NCI-H510A (cell line): ENCODE measurements at places on chromosomes 1 and 21.

DNA sequence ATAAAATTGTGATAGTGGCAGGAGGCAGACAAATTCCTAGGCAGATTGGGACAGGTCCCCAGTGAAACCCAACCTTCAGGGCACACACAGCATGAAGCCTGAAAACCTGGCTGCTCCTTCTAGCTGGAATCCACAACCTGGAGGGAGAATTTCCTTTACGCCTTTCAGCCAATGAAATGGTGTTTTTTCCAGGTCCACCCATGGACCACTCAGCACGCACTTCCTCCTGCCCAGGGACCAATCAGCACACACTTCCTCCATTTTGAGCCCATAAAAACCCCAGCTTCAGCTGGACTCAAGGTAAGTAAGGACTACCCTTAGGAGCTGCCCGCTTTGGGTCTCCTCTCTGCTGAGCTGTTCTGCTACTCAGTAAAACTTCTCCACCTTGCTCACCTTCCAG lies 120.1 kb downstream of the AKT3 start:
- DNase-seq, result no peak

GRCh38 chr1:117244306-117244705 lies 33.6 kb upstream of the VTCN1 start:
- no peak for DNase-seq

- no peak for DNase-seq
Observed at GRCh38 chr1:14600405-14601112, 2.1 kb downstream of the KAZN start.

GRCh38 chr1:208043691-208044181 lies 132.8 kb upstream of the CD34 start:
- DNase-seq, result no peak

DNA sequence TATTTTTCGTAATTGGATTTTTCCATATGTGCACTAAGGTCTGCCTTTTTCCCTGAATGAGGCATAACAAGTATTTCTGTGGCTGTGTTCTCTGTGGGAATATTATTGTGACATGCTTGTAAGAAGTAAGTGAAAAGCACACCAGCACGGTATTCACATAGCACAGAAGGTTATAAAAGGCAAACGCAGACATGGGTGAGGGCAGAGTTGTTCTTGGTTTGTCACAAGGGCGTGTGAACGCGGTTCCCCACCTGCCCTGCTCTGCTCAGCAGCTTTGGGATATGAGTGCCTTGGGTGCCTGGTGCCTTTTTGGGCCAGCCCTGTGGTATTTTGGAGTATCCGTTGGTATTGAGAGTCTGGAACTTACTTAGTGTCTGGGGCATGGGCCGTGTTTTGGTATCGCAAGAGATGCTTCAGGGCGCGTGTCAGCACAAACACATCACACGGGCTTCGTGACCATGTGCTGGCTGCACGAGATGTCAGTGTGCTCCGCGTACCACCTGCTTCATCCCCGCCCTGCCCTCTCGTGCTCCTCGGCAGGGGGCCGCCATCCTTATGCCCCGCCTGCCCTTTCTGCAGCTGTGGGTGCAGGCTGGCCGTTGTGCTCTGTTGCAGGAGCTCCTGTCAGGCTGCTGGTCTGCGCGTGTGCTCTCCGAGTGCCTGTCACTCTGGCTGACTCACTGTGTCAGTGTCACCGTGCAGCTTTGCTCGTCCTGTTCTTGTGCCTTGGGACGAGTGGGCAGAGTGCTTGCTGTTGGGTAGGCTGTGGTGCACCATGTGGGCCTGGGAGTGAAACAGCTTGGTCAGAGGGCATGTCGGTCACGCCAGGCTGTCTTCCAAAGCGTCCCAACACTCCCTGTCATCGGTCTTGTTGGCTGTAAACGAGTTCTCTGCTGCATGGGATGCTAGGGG lies 15.0 kb downstream of the SKI start:
- no peak for DNase-seq

- no peak for DNase-seq
Observed at GRCh38 chr1:15114884-15115283, 38.7 kb upstream of the TMEM51 start.

- DNase-seq, result peak; percentile 5
Observed at GRCh38 chr21:33976082-33977016, 60.7 kb upstream of the ATP5PO start.

DNA sequence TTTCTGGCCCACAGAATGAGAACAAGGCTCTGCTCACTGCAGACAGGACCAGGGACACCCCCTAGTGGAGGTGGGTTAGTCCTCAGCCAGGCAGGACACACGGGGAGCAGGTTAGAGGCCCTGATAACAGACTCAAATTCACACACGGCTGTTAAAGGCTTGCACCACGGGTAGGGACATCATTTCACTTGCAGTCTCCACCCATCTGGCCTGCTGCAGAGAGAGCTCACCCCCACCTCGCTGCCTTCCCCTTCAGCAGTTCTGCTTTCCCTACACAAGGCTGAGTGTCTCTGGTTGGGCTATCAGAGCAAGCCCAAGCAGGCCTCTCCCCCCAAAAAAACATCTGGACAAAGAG lies 20.6 kb downstream of the MEF2D start:
- DNase-seq, result no peak

DNA sequence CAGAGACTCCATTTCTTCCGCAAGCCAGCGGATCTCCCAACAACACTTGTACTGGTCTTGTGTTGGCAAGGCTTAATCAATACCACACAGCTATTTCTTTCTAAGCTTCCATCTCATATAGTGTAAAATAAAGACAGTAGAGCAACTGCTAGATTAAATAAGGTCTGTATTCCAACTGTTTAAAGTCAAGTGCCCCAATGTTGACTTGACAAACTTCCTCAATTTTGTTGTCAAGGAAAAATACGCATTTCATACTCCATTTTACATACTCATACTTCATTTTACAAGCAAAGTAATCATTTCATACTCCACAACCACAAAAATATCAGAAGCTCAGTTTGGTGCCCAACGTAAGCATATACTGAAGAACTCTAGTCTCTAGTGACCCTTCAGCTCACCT lies 143.0 kb downstream of the RERE start:
- DNase-seq, result no peak

- no peak for DNase-seq
Observed at GRCh38 chr1:4690951-4691675, 36.7 kb downstream of the AJAP1 start.

GRCh38 chr1:157483635-157484034 lies 68.7 kb downstream of the FCRL5 start:
- DNase-seq, result no peak

DNA sequence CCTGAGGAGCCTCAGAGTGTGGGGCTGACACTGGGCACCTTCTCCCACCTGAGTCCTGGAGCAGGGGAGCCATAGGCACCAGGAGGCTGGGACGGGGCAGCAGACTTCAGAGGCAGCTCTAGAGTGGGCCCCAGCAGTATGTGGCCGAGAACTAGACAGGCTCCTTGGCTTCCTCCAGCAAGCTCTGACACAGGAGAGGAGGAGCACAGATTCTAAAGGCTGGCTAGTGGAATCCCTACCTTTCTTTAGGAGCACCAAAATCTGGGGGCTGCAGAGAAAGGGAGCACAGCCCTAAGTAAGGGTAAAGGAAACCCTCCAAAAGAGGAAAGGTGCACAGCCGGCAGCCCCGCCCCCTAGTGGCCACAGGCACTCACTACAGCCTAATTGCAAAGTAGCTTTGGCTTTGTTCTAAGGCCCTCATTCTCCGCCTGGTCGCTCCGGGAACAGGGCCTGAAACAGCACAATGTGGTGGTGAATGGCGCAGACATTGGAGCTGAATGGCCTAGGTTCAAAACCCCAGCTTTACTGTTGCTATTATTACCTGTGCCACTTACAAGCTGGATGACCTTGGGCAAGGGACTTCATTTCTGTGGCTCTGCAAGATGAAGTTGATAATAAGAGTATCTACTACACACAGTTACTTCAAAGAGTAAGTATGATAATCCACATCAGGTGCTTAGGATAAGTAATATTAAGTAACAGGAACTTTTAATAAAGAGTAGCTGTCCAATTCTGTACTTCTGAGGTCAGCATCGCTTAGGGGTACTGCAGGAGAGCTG lies 8.8 kb upstream of the GUCA2A start:
- DNase-seq, result no peak
